Retinal pigment epithelial cell (primary cell): ENCODE measurements at places on chromosomes 13 and 19.

- no peak for DNase-seq
Measured at GRCh38 chr13:49602005-49602404, 16.6 kb upstream of the RCBTB1 start.

DNA sequence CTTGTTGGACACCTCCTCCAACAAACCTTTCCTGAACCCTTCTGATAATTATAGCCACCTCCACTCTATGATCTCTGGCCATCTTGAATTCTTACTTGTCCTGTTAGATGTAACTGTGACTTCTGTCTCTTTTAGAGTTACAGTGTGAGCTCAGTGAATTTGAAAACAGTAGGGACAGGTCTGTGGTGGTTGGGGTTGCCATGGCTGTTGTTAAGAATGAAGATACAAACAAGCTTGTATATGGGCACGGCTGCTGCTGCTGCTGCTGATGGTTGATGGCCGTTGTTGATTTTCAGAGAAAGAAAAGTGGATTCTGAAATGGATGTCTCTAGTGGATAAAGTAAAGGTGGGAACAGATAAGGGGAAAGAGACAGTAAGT is 101.5 kb downstream of the STARD13 start:
- no peak for DNase-seq

- no peak for DNase-seq
Measured at GRCh38 chr19:32469795-32470194, 64.2 kb downstream of the DPY19L3 start.

GRCh38 chr19:58334691-58335249 is 8.0 kb downstream of the ZSCAN22 start:
- DNase-seq = no peak
